Heart left ventricle (tissue), 16 donors: ENCODE measurements at places on chromosomes 16 and 17. TPM values are rescaled to one million over a fixed set of nuclear protein-coding genes. Genes with fewer than 3 reads are reported as not detected.

MILR1 gene
- 1.6 TPM for polyA plus RNA-seq

ERCC4 gene
- polyA plus RNA-seq = 3.2 TPM

TMEM95 gene
- not detected for polyA plus RNA-seq

ZFP3 gene
- polyA plus RNA-seq = 4.0 TPM

TMEM100 gene
- 4.1 TPM for polyA plus RNA-seq

DNA sequence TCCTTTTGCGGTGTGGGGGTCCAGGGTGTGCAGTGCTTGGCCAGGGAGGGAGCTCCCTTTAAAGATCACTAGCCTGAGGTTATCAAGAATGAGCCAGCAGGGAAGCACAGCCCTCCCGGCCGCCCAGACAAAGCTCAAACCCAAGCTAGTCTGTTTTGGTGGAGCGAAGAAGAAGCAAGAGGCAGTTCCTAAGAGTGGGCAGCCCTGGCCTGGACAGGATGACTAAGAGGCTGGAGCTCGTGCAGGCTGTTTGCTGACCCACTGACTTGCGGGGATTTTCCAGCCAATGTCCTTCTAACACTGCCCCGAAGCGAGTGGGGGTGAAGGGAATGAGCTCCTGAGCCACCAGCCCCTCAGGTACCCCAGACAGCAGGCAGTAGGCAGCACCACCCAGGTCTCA is 134.4 kb downstream of the COPRS start:
- DNase-seq = no peak

DNA sequence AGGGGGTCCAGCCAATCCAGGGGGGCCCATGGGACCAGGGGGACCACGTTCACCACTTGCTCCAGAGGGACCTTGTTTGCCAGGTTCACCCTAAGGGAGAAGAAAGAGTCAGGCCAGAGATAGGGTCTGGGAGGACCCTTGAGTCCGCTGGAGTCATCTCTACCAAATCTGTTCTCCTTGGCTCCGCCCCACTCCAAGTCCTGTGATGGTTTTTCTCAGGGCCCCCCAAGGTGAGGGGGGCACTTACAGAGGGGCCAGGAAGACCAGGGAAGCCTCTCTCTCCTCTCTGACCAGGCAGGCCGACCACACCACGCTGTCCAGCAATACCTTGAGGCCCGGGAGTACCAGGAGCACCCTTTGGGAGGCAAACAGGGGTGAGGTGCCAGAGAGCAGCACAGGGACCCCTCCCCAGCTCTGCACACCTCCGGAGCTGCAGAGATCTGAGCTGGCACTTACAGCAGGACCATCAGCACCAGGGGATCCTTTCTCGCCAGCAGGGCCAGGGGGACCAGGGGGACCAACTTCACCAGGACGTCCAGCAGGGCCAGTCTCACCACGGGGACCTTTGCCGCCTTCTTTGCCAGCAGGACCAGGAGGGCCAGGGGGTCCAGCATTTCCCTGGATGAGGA is 12.4 kb downstream of the COL1A1 start:
- no peak for DNase-seq

DNA sequence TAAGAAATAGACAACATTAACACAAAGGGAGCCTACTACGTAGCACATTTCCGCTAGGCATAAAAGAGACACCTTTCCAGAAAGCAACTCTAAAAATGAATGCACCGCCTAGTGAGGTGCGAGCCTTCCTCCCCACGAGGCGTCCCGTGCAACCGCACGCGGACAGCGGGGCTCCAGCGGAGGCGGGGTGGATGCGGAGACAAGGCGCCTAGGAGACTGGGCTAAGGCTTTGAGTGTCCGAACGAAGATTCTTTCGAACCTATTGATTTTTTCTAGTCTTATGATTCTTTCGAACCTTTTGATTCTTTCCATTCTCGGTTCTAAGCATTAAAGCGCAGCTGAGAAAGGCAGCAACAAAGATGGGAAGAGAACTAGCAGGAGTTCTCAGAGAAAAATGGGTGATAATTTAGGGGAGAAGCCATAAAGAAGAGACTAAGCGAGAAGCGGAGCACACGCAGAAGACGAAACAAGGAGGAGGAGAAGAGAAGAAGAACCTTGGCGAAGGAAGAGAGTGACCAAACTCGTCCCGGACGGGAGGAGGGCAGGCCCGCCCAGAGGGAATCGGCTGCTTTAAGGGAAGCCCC is 394 bp upstream of the CPD start:
- peak; percentile 38 for DNase-seq

- no peak for DNase-seq
Measured at GRCh38 chr16:28082624-28083023, 19.1 kb upstream of the GSG1L start.

GRCh38 chr17:4641297-4642195 is at the start of gene ALOX15:
Gene ALOX15 (minus strand): TSS chr17:4641678. CDS start chr17:4641651, 27 bp downstream.
- DNase-seq = no peak
